SK-N-MC (cell line): ENCODE measurements at places on chromosomes 7 and 10.

DNA sequence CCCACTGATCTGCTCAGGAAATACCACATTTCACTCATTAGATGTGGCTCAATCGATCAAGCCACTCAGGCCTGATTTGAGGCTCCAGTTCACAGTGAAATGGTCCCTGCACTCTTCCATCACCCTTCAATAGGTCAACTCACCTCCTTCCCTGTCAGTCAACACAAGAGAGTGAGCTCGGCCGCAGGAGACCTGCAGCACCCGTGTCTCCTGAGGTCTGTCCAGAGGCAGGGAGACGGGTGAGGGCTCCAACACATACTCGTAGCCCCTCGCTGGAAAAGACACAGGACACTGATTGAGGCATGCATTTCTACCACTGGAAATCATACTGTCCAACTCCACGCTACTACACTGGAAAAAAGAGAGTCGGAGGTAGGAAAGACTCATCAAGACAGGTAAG lies 7.1 kb downstream of the RCC1L start:
- no peak for DNase-seq

DNA sequence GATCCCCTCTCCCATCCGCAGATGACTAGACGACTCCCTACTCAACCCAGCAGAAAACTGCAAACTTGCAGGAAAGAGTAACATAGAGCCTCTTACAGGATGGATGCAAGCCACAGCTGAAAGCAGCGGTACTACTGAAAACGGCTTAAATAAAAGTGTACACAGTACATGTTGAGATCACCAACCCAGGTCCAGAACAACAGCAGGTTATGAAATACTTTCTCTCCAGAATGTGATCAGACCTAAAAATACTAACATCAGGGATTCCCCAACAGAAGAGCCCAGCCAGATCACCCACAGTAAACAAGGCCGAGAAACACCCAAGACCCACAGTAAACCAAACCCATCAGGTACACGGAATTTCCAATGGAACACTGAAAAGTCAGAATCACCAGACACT lies 13.2 kb downstream of the ATE1 start:
- DNase-seq: no peak

- no peak for DNase-seq
Measured at GRCh38 chr7:127588697-127589482, 679 bp downstream of the ARF5 start.

GRCh38 chr10:380313-380940 lies 245.2 kb downstream of the ZMYND11 start:
- DNase-seq: no peak

DNA sequence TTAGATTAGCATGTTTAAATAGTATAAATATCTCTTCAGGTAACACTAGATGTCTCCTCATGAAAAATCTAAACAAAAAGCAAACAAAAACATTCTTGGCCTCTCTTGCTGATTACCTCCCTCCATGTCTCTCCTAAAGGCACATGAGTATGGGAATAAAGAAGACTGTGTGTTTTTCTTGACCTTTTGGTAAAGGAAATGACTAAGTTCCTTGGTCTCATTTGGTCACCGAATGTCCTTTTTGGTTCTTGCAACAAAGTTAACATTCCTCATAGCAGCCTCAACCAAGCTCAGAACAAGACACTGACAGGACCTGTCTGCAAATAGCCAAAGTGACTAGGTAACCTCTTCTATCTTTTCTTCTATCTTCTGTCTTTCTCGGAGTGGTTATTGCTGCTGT lies 35.5 kb downstream of the POM121L12 start:
- no peak for DNase-seq

DNA sequence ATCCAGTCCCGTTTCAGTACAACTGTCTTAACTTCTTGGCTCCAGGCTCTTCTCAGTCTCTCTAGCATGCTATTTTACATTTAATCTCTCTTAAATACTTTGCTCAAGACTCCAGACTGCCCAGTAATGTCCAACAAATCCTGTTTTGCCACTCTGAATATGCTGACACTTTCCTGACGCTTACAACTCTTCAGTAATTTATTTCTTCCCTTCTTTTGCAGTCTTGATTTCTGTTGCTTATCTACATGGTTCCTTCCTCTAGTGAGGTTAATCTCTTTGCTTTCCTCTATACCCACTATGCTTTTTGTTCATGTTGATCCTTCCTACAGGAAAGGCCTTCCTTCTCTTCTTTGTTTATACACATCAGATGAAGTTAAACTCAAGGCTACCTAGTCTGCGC lies 23.7 kb downstream of the UMAD1 start:
- DNase-seq: no peak

DNA sequence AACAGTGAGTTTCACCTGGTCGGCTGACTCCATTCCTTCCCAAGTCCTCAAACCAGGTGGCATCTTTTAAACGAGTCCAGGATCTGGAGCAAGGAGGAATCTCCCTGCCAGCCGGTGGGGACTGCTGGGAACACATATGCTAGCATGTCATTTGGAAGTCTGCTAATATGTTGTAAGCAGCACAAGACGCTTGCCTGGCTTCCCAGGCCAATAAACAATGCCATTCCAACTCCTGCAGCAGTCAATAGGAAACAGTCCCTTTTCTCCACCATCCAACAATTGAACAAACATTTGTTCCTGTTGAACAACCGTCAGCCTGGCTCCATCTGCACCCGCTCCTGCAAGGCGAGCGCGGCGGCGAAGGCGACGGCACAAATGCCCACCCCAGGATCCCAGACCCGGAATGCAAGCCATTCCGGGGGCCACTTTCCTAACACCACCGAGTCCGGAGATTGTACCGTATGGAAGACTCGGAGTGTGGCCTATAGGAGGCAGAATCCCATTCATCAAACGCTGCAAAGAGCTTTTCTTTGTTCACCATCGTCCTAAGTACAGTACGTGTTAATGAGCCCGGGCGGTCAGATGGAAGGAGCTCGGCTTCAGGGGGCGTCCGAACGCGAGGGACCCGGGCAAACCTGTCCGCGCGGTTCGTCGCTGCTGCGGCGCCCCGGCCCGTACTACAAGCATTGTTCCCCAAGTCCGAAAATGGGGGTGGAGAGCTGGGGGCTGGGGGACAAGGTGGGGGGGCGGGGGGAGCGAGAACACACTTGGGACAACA lies 1.6 kb downstream of the FAM53B start:
- no peak for DNase-seq

DNA sequence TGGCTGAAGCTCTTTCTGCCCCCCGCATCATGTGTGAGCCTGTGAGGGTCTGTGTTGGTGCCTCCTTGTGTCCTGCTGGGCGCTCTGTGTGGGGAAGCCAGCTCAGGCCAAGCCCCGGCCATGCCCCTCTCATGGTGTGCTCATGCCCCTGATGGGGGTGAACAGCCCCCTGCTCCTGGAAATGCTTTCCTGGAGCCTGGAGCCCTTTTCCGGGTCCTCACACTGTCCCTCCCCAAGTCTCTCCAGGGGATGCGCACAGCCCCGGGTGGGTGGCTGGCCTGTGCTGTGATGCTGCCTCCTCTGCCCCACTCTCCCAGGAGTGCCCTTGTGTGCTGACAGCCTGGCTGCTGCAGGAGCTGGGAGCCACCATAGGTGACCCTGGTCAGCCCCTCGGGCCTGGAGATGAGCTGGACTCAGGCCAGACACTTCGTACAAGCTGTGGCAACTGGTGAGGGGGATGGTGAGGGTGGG lies 20.8 kb upstream of the ZNF862 start:
- no peak for DNase-seq

- DNase-seq: peak; percentile 3
Measured at GRCh38 chr10:100743626-100744135, 1.7 kb upstream of the PAX2 start.

DNA sequence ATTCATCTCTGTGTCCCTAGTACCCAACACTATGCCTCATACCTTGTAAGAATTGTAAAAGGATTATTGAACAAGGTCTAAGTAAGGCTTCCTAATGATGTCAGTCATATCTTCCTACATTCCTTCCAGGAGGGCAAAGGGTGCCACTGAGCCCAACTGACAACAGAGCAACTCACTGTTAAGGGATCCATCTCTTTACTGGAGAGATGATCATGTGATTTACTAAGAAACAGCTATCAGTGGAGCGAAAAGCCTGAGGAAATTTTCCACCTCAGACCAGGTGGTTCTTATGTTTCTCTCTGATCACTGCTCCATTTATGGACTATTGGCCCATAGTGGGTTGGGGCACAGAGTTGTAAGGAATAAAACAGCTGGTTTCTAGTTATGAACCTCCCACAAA lies 38.9 kb upstream of the CNNM1 start:
- no peak for DNase-seq

GRCh38 chr10:113880236-113880635 lies 25.8 kb downstream of the NHLRC2 start:
- no peak for DNase-seq

DNA sequence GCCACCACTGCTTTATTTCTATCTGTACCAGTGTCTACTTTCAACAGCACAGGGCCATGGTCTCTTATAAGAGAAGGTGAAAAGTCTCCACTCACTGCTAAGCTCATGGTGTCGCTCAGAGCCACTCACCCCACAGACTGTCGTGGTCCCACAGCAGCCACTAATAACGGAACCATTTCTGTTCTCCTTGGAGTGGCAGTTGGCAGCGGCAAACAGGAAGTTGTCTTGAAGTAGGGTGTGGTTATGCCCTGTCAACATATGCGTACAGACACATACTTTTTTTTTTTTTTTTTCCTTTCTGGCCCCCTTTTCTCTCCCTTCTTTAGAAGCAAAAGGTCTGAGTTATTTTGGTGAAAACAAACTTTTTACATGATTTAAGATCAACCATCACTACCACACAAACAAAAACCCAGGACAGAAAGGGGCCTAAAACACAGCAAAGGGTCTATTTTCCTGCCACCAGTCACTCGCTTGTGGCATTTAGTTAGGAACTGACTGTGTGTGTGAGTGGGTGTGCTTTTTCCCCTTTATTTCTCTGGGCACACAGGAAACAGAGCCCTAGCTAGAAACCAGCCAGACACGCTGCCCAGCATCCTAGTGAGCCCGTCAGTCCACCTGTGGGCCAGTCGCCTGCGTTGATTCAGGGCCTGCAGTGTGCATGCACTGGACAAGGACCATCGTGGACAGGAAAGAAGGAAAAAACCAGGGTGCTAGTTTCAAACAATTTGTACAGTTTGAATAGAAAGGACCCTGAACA lies 96.7 kb upstream of the EFCAB10 start:
- no peak for DNase-seq
